ENCODE measurements at places on chromosomes 4 and X. TPM values are rescaled to one million over a fixed set of nuclear protein-coding genes. Genes with fewer than 3 reads are reported as not detected.
A peak's percentile ranks its signal among the peaks of the same experiment; 100 is the strongest.

GAGE13 gene
- not detected for total RNA-seq

DNA sequence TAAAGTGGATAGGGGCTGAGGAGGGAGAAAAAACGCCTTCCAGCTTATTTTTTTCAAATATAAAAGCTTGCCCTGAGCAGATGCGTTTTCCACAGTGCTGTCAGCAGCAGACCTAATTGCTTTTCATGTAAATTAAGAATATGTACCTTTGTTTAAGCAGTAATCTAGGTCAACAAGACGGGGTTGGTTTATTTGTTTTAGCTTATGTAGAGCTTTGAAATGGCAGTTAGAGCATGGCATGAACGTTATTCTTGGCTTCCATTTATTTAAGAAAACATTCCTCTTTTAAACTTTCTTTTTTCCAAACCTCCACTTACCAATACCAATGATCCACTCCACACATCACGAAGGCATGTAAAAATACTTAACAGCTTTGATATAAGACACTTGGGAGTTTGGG lies 220.3 kb upstream of the TENM3 start:
- DNase-seq: no peak

HSD17B11 gene
- total RNA-seq: 32.0 TPM

- DNase-seq: no peak
Measured at GRCh38 chr4:5574386-5574785, 134.0 kb downstream of the EVC2 start.

SPANXN4 gene
- not detected for total RNA-seq

- DNase-seq: no peak
Measured at GRCh38 chr4:7045961-7046921, 3.1 kb downstream of the TADA2B start.

GRCh38 chr4:185654311-185654710 lies 119.0 kb upstream of the PDLIM3 start:
- DNase-seq: no peak

ERVMER34-1 gene
- 0.69 TPM for total RNA-seq

GRCh38 chrX:65971151-65971550 lies 68.7 kb downstream of the VSIG4 start:
- no peak for DNase-seq

DNA sequence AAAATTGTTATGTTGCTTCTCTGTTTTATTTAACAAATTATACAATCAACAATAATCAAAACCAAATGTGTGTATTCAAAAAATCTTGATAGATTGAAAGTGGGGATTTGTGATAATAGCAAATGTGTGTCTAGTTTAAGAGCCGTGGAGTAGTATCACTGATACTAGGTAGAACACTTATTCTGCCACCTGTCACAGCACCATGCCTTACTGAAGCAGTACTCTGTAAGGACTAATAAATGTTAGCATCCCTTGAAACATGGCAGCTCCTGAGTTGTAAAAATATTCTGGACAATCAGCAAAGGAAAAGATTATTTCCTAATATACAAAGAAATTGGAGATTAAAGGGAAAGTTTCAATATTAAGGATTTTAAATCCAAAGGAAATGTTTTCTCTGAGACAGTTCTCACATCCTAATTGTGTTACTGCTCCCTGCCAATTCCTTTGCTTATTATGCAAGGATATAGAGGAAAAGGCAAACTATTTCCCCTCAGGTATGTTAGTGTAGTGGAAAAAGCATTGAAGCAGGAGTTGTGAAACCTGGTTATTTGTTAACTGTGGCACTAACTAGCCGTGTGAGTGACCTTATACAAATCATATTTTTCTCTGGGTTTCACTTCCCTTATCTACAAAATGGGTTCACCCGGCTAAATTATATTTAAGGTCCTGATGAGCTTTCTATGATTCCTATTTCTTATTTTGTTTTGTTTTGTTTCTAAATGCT lies 303.1 kb downstream of the ARHGAP24 start:
- no peak for DNase-seq

GRCh38 chrX:87105131-87105530 lies 412.5 kb upstream of the KLHL4 start:
- DNase-seq: peak; percentile 37

TRIML1 gene
- total RNA-seq: not detected

GRCh38 chr4:28075401-28075956 lies 1214.8 kb downstream of the STIM2 start:
- DNase-seq: no peak

DNA sequence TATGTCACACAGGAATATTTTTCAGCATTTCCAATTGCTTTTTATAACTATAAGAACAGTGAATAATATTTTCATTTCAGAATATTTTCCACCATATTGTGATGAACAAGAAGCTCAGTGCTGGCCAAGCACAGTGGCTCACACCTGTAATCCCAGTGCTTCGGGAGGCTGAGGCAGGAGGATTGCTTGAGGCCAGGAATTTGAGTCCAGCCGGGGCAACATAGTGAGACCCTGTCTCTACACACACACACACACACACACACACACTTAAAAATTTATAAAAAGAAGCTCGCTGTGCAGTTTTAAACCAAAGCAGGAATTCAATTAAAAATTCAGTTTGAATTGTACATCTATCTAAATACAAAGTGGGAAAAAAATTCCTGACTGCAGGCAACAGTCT lies 3.2 kb downstream of the ZFYVE28 start:
- DNase-seq: no peak

GSX2 gene
- total RNA-seq: not detected

GRCh38 chr4:124685851-124686250 lies 26.7 kb downstream of the ANKRD50 start:
- no peak for DNase-seq

SPP1 gene
- 253 TPM for total RNA-seq

Data from skin of body (tissue), 3 donors.